Activated CD8-positive, alpha-beta memory T cell treated with anti-CD3 and anti-CD28 coated beads, Interleukin-2, amount 10 ng/mL, durations not matched to agents 7 days and 5 days (primary cell): ENCODE measurements at places on chromosomes 11 and 22.

DNA sequence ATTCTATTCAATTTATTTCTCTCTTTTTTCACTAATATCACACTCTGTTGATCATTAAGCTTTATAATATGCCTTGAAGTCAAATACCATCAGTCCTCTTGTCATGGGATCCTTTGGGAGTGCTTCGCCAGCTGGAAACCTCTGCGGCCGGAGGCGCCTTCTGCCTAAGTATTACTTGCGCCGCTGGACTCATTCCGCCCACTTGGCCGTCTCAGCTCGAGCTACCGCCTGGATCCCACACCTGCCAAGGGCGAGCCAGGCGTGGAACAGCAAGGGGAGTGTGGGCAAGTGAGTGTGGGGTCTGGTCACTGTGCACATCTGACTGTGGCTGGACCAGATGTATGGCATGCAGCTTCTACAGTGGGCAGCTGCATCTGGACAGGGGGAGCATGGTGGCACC, 9.1 kb upstream of the MAP6 start:
- DNase-seq: no peak

- no peak for DNase-seq
Observed at GRCh38 chr22:18113680-18114394, 3.2 kb downstream of the TUBA8 start.

DNA sequence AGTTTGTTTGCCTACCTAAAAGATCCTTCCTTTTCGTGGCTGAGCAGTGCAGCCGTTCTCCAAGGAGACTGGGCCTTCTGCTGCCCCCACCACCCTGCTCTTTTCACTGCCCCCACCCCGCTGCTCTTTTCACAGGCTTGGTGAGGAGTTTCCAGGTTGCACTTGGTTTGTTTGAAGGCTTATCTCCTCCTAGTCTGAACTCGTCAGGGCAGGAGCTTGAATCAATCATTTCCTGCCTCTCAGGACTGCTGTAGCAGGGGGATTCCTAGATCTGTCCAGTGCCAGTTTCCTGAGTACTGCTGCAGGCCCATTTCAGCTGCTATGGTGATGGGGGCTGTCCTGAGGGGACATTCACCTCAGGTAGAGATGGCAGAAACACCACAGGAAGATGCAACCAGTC, 10.0 kb downstream of the MED15 start:
- no peak for DNase-seq

DNA sequence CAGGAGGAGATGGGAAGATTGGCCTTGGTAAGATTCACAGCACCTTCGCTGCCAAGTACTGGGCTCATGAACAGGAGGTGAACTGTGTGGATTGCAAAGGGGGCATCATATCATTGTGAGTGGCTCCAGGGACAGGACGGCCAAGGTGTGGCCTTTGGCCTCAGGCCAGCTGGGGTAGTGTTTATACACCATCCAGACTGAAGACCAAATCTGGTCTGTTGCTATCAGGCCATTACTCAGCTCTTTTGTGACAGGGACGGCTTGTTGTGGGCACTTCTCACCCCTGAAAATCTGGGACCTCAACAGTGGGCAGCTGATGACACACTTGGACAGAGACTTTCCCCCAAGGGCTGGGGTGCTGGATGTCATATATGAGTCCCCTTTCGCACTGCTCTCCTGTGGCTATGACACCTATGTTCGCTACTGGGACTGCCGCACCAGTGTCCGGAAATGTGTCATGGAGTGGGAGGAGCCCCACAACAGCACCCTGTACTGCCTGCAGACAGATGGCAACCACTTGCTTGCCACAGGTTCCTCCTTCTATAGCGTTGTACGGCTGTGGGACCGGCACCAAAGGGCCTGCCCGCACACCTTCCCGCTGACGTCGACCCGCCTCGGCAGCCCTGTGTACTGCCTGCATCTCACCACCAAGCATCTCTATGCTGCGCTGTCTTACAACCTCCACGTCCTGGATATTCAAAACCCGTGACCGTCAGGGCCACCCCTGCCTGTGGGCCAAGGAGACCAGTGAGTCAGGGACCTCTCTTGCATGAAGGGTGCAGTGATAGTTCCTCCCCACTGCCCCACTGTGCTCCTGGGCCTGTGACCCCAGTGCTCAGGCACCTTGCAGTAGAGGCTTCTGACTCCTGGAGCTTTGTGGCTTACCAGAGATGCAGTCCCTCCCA, 83.6 kb downstream of the BCR start:
- peak; percentile 73 for DNase-seq

DNA sequence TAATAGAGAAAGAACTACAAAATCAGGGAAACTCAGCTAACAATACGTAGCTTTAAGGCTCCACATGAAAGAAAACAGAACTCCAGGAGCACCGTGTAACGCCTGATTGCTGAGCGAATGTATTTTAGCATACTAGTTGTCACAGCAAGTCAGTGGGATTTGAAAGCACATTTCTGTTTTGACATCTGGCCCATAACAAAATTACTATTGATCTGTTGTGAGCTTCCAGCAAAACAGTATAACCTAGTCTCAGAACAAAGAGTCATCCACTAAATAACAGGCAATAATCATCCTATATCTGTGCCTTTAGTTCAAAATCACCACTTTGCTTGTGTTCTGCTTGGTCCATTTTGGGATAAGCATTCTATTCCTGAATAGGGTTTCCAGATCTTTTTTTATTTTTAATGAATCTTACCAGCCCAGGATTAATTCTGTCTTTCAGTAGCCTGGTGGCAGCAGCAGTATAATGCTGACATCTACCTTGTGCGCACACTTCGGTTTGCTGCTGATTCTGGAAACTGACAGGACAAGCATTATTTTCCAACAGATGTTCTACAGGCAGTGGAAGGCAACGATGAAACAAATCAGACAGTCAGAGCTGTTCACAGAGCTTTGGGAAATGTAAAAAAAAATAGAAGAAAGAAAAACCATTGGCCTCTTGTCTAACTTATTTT, 66.2 kb downstream of the CADM1 start:
- no peak for DNase-seq

- DNase-seq: no peak
Observed at GRCh38 chr11:60953781-60954180, 1.8 kb upstream of the SLC15A3 start.

DNA sequence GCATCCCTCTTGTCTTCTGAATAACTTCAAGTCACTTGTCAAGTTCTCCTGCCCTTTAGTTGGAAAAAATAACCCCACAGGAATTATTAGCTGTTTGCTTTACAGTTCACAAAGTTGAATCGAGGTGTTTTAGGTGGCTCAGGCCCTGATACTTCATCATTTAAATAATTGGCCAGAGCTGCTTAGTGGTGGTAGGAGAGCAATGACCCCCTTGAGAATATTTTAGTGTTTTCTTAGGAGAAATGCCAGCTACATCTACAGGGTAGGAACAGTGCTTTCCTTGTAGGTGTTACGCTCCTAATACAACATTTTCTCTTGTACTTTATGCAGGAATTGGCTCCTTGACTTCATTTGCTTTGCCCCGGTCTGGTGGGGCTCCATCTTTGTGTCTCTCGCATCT, 73.2 kb downstream of the C22orf31 start:
- no peak for DNase-seq

DNA sequence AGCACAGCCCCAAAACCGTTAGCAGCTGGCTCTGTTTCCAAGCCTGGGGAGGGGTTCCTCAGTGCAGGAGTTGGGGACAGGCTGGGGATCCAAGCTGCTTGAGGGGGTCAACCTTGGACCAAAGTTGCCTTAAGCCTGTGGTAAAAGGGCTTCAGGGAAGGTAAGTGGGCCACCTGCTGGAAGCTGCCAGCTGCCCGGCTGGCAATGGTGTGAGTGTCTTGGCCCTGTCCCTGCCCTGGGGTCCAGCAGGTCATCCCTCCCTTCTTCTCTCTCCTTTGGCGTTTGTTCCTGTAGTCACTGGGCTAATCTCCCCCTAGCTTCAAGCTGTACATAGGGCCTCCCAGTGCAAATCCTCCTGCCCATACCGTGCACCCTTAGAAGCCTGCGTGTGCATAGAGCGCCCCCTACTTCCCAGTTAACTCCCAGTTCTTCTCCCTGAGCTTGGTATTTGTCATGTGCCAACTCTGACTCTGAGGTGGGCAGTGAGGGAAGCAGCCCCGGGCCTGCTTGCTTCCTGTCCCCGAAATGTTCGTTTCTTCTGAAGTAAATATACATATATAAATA, 4.4 kb downstream of the TMEM258 start:
- DNase-seq: peak; percentile 49

DNA sequence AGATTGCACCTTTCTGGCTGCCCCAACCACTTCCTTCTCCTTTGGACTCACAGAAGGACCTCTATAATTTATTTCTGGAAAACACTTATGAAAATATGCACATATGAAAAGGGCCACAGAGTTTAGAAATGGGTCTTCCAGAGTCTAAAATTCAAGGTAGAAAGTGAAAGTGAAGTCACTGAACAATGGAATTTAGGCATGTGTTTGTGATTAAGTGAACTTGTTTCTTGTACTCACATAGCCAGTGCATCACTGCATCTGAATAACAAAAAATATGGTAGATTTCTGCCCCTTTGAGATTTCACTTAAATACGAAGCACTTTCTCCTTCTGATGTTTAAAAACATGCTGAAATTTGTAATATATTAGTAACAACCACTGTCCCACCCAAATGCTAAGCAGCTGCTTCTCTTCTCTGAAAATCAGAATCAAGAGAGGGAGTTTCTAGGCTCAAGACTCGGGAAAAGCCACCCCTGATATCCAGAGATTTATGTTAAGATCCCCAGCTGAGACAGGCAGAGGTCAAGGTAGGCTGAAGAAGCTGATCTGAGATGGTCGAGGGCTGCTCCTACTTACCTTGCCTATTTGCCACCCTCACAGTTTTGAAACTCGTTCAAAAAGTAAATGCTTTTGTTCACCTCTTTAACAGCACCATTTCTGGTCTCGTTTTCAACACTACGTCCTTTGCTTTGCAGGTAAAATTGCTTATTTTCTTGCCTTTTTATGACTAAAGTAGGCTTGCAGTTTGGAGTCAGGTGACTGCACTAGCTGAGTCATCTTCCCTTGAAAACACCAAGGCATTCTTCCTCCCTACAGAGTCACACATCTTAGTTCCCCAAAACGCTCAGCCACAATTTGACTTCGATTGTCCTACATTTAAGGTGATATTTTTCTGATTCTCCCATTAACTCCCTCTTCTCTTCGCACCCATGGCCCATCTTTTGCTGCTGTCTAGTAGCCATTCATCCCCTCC, at the start of gene XKR3:
TSS of gene XKR3 (minus strand) at position 696 of the 972 bp plus-strand sequence. CDS start 17,338 bp downstream, outside the sequence.
- no peak for DNase-seq

GRCh38 chr11:114129142-114129541, 69.6 kb downstream of the ZBTB16 start:
- no peak for DNase-seq

- DNase-seq: no peak
Observed at GRCh38 chr11:78344094-78344493, 73.5 kb downstream of the GAB2 start.

GRCh38 chr22:37545703-37546436, 14.4 kb upstream of the CDC42EP1 start:
- DNase-seq: no peak

DNA sequence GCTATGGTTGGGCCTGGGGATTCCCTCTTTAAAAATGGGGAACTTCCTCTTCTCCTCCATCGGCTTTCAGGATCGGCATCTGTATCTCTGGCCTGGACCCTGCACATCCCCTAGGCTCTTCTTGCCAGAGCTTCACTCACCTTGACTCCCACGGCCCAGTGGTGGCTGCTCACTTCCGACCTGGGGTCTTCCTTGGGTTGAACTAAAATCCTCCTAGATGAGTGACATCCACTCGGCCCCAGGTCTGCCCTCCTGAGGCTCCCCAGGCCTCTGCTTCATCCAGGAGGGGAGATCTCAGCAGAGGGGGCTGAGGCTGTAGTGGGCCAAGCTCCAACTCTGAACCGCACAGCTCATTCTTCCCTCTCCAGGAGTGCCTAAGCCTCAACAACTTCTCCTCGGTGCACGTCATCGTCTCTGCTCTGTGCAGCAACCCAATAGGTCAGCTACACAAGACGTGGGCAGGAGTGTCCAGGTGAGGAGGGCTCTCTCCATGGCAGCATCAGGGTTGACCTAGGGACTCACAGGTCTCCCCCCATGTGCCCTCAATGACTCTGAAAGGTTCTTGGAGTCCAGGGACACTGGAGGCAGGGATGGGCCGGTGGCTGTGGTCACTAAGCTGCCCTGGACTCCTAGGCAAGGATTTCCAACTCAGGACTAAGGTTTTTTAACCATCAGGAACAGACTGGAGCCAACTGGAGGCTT, 3.3 kb downstream of the RGL4 start:
- DNase-seq: no peak

- no peak for DNase-seq
Observed at GRCh38 chr11:48087974-48088681, 107.8 kb downstream of the PTPRJ start.

DNA sequence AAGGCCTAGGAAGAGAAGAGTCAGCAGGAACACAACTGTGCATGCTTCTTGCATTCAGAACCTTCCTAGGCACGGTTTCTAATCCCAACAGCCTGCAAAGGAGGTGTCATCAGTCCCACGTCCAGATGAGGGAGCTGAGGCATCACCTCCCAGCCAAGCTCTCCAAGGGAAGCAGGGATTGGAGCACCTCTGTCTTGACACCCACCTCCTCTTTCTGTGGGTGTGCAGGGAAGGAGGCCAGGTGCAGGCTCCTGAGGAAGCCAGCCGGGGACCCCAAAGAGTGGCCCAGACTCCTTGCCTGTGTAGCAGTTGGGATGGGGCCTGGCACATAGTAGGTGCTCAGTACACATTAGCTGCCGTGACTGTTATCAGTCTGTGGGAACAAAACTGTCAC, 2.0 kb downstream of the PNPLA5 start:
- no peak for DNase-seq

- no peak for DNase-seq
Observed at GRCh38 chr22:41201141-41201540, 4.0 kb upstream of the L3MBTL2 start.

DNA sequence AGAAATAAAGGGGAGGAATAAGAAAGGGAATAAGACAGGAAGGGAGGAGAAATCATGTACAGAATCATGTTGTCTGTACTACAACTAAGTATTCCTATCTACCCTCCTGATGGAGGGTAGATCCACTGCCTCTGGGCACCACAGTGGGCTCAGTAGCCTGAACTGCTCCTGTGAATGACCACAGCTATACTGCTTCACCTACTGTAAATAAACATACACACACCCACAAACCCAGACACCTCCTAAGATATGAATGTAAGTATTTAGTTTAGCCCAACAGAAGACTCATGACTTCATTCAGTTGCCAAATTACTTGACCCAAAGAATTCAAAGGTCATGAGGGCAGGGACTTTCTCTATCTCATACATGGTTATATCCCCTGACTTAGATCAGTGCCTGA, 177.3 kb upstream of the C11orf58 start:
- no peak for DNase-seq

GRCh38 chr11:26063915-26064314, 268.0 kb upstream of the ANO3 start:
- DNase-seq: no peak
